ENCODE measurements at places on chromosomes 2 and 18.

GRCh38 chr2:8154270-8154669 lies 527.6 kb upstream of the ID2 start:
- DNase-seq = no peak

DNA sequence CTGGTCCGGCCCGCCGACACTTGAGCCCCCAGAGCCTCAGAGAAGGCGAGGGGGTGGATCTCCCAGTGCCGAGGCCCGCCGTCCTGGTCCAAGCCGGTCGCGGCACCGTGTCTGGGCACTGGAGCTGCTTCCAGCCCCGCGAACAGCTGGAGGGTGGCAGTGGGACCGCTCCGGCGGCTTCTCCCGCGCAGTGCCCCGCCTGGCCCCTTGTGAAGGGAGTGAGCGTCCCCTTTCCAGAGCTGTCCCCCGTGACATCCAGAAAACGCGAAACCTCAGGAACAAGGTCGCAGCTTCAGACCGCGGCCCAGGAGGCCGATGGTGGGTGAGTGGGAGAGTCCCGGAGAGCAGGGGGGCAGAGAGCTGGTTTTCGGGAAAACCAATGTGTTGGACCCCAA lies 579 bp upstream of the EMX1 start:
- no peak for DNase-seq

DNA sequence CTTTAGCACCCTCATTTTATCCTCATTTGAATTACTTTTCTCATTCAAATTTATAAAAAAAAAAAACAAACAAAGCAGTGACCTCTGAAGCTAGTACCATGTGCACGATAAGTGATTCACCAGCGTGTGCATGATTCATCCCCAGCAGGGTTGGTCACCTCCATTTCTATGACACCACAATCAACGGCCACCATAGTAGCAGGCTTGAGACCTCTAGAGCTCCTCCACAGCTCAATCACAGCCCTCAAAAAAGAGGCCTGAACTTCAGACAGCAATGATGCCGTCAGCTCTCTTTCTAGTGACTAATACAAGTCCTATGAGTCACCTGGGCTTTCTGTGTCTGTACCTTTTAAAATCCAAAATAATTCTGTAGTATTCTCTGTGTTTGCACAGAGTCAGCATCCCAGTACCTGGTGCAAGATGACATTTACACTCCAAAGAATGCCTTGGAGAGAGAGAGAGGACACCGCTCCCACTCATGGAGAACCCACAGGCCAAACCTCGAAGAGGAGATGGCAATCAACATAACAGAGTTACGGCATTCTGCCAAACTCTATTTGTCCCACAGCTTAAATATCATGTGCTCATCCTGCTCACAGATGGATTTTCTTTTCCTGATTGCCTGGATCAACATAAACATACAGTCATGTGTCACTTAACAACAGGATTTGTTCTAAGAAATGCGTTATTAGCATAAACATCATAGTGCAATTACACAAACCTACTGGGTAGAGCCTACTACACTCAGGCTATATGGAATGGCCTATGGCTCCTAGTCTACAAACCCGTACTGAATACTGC lies 58.7 kb downstream of the L3MBTL4 start:
- peak; percentile 32 for DNase-seq

GRCh38 chr2:216562696-216563435 lies 64.2 kb downstream of the RPL37A start:
- DNase-seq = no peak

GRCh38 chr18:38460657-38461056 lies 895.1 kb upstream of the CELF4 start:
- no peak for DNase-seq

GRCh38 chr2:191401287-191401686 lies 156.1 kb downstream of the MYO1B start:
- DNase-seq = no peak
